ENCODE measurements at places on chromosomes 16 and 17. TPM values are rescaled to one million over a fixed set of nuclear protein-coding genes. Genes with fewer than 3 reads are reported as not detected.

C16orf96 gene
- 0.25 TPM for polyA plus RNA-seq

ZFHX3 gene
- 20.6 TPM for polyA plus RNA-seq

NXN gene
- 38.9 TPM for polyA plus RNA-seq

NPW gene
- polyA plus RNA-seq, result 3.8 TPM

SDR42E2 gene
- polyA plus RNA-seq, result 0.13 TPM

FMNL1 gene
- 5.3 TPM for polyA plus RNA-seq

RAC3 gene
- 17.7 TPM for polyA plus RNA-seq

HS3ST6 gene
- 0.14 TPM for polyA plus RNA-seq

ARL16 gene
- polyA plus RNA-seq, result 49.1 TPM

MAF gene
- 57.9 TPM for polyA plus RNA-seq

SLC22A31 gene
- polyA plus RNA-seq, result 0.17 TPM

SRCIN1 gene
- polyA plus RNA-seq, result 3.6 TPM

DNA sequence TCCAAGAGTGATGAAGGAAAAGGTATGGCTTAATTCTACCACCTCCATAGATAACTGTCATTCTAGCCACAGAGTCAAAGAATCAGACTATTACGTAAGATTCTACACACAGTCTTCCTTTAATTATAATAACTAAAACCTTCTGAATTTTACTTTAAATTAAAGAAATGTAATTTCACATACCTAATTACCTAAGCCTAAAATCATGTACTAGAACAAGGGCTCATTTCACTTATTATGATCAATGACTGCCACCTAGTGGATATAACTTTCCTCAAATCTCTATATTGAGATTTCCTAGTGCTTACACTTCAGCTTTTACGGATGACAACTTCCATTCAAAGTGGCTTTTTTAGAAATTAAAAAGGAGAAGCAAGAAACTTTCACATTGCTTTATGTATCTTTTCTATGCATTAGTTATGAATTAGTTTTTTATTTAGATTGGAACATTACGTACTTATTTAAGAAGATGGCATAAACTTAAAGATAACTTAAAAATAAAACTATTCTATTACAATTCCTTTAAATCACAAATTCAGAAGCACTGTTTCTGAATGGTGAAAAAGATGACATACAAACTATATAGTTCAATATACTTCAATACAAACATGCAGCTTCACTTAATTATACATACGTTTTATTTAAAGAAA is 18.2 kb upstream of the ABCA10 start:
- peak; percentile 32 for DNase-seq

DNA sequence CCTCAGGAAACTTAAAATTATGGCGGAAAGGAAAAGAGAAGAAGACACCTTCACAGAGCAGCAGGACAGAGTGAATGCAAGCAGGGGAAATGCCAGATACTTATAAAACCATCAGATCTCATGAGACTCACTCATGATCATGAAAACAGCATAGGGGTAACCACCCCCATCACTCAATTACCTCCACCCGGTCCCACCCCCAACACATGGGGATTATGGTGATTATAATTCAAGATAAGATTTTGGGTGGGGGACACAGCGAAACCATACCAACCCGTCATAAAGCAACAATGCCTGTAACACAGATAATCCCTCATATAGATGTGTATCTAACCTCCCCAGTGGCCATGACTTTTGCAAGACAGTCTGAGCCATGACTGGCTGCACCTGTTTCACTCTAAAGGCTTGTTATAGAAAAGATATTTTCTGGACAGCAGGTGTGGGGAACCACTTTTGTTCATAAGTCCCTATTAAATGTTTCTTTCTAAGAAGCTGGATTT is 7.0 kb upstream of the GSDMA start:
- DNase-seq, result no peak

DNA sequence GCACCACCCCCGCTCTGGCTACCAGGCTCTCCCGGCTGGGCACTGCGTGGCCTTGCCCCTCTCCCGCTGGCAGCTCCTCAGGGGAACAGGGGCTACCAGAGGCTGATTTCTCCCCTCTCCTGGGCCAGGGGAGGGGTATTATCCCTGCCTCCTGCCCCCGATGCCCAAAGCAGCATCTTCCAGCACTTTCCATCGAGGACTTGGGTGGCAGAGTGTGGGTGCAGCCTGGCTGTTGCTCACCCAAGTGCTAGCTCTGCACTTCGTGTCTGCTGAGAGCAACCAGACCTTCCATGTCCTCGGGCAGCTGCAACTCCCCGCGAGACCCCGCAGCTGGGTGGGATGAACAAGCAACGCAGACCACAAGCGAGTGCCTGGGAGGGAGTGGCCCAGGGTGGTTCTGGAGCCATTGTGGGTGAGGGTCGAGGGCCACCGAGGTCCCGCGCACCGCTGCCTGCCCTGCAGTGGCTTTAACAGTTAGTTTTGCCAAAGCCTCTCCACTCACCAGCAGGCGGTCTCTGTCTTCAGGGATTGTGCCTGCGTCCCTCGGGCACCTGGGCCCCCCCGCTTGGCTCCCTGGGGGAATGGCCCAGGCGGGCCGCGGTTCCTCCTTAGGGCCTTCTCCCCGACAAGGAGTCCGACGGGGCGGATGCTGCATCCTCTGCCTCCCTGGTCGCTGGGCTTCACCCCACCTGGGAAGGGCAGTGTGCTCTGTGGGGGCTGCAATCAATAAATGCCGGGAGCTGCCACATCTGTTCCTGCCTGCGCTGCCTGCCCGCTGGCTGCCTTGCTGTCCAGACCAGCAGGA is 8.4 kb downstream of the SLC25A10 start:
- DNase-seq, result no peak

- DNase-seq, result peak; percentile 20
Observed at GRCh38 chr17:69523244-69523861, 108.9 kb downstream of the MAP2K6 start.

DNA sequence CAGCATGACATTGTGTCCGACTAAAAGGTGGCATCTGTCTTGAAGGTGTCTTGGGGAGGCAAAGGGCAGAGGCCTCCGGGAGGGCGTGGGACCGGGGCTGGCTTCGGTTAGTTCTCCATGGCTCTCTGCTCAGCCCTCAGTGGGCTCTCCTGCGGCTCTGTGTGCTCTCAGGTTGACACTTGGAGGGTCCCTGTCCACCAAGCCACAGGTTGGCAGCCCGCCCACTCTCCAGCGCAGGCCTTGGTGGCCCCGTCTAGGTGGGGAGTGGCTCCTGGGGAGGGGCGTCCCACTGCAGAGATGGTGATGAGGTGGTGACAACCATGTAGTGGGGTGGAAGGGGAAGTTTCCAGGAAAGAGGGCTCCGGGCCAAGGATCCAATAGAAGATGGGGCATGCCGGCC is 31.6 kb downstream of the ADGRG5 start:
- no peak for DNase-seq

- no peak for DNase-seq
Observed at GRCh38 chr16:69381231-69381630, 4.6 kb downstream of the TERF2 start.

- DNase-seq, result no peak
Observed at GRCh38 chr16:17780181-17780580, 309.4 kb upstream of the XYLT1 start.

DNA sequence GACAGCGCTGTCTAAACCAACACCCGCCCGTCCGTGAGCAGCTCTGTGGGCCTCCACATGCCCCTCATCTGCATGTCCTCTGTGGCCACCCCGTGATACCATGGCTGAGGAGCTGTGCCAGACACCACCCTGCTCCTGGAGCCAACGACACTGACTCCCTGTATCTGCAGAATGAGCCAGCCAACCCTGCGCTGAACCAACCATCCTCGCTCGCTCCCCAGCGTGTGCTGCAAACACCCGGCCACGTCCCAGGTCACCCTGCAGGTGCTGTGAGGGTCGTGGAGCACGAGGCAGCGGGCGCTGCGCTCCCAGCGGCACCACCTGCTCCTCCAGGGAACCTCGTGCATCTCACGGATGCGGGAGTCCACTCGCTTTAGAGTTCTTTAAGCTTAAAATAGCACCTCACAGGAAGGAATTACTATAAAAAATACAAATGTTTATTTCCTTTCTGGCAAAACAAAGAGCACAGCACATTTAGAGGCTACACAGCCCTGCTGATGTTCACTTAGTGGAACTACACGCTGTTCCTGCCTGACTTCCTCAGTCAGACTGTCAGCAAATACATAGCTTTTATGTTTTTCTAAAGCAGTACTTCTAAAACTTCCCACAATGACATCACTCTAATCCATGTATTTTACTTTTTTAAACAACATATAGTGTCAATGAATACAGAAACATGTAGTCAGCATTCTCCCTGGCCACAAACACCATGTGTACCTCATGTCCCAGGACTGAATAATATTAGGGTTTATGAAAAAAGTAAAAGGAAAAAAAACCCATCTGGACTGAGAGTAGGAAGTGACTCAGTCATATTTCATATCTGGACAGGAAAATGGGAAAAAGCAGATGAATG is 43.5 kb downstream of the MAP1LC3B start:
- no peak for DNase-seq

DNA sequence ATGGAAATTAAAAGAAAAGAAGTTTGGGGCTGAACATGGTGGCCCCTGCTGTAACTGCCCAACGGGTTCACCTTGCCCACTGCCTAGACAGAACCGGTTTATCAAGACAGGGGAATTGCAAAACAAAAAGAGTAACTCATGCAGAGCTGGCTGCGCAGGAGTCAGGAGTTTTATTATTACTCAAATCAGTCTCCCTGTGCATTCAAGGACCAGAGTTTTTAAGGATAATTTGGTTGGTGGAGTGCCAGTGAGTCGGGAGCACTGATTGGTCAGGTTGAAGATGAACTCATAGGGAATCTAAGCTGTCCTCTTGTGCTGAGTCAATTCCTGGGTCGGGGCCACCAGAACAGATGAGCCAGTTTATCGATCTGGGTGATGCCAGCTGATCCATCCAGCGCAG is 4.4 kb upstream of the SCPEP1 start:
- DNase-seq, result no peak

- no peak for DNase-seq
Observed at GRCh38 chr16:30010844-30011713, at the start of gene DOC2A. TSS of gene DOC2A (minus strand) at chr16:30011027. CDS start at chr16:30010222, 805 bp downstream.

- no peak for DNase-seq
Observed at GRCh38 chr16:23290189-23291062, 11.7 kb upstream of the SCNN1B start.

- DNase-seq, result no peak
Observed at GRCh38 chr17:33028061-33028460, 36.4 kb downstream of the SPACA3 start.

DNA sequence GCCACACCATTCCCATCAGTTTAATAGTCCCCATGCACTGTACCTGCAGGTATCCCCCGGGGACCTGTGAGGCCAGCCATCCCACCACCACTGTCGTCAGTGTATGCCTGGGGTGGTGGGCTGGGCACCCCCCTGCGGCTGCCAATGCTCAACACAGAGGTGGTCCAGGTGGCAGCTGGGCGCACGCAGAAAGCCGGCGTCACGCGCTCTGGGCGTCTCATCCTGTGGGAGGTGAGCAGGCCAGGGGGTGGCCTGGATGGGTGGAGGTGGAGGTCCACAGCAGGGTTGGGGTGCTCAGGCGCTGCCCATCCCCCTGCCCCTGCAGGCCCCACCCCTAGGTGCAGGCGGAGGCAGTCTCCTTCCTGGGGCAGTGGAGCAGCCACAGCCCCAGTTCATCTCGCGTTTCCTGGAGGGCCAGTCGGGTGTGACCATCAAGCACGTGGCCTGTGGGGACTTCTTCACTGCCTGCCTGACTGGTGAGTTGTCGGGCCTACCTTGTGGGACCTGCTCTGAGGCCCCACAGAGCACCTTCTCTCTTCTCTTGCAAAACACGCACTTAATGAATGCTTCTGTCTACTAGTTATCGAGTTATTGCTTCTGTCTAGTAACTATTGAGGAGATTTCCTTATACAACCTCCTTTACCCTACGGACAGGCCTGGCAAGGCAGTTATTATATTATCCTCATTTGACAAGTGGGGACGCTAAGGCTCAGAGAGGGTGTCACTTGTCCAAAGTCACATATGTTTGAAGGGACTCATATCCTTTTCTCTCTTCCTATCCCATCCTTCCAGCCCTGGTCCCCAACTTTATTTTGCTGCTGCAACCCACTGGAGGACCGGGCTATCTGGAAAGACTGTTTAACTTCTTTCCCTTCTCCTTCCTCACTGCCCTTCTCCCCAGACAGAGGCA is 5.8 kb upstream of the TRAF4 start:
- DNase-seq, result no peak

- no peak for DNase-seq
Observed at GRCh38 chr16:57646388-57647039, 18.1 kb downstream of the ADGRG1 start.

DNA sequence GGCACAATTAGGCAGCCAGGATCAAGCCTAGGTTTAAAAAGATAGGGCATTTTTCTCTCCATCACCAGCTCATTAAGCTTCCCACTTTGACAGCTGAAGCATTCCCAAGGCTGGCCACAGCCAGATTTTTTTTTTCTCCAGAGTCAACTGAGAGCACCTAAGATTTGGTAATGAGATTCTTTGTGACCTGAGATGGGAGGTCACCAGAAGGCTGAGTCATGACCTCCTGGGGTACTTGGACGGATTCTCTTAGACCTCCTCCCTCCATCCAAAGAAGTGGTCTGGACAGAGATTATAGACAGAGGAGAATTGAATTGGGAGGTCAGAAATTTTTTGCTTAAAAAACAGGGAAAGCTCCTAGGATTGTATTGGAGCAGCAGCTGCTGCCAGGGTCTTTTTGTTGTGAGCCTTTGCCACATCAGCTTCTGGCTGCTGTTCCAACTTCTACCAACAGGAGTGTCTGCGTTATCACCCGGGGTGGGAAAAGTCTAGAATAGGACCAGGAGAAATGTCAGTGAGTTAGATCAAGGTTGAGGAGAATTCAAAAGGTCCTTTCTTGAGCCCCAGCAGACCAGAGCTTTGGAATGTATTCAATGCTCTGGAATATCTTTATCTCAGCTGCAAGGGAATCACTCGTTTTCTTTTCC is 221.2 kb upstream of the N4BP1 start:
- DNase-seq, result no peak

GRCh38 chr17:48515925-48516900 is 14.6 kb downstream of the HOXB1 start:
- no peak for DNase-seq

DNA sequence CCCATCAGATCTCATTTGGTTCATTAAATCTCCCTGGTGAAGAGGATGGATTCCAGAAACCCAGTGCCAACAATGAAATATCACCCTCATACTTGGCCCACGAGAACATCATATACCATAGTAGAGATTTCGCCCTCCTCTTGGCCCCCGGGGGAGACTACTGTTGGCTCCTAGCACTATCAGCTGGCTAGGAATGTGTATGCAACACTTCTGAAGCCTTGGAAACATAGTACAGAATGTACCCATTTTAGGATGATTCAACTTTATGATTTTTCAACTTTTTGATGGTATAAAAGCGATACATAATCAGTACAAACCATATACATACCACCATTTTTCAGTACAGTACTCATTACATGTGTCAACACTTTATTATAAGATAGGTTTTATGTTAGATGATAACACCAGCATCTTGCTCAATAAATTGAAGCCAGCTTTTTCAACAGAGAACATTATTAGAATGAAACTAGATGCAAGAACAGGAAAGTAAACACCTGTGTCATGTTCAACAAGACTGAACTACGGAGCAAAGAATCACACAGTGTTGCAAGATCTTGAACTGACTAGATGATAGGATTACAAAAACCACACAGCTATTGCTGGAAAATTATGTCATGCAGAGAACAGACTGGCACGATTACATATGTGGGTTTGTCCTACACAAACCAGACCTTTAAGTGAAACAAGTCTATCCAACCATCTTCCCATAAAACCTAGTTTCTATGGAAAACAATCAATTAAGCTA is 17.2 kb downstream of the RSL1D1 start:
- no peak for DNase-seq

GRCh38 chr16:13864689-13865088 is 55.3 kb upstream of the ERCC4 start:
- DNase-seq, result no peak
